ENCODE measurements at places on chromosomes 11 and 22.

DNA sequence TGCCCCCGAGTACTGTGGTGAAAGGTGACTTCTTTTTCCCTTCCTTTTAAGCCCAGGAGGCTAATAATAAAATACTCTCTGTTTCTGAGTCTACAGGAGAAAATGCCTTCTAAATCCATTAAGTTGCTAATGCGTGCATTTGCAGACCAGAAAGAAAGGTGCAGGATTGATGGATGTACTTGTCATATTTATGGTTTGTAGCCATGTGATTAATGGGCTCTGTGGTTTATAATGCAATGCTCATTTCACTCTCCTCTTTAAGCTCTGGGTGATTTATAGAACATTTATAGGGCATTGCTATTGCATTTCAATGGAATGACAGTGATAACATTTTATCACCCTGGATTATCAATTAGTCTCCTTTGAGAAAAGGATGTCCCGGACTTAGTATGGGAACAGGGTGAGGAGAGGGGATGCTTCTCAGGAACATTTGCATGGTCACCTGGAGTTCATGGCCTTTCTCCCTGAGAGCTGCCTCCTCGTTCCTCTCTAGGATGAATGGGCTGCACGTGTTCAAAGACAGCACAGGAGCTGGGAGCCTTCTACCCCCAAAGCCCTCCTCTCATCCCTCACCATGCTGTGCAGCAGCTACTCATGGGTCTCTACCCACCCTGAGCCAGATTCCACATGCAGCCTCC, 82.8 kb upstream of the HMGXB4 start:
- no peak for DNase-seq

GRCh38 chr22:38238519-38239071, 34.2 kb downstream of the TMEM184B start:
- DNase-seq = no peak

GRCh38 chr11:45850446-45850845, 3.2 kb downstream of the CRY2 start:
- DNase-seq = no peak

- DNase-seq = no peak
Measured at GRCh38 chr11:67429038-67429668, 859 bp downstream of the RPS6KB2 start.

- DNase-seq = peak; percentile 43
Measured at GRCh38 chr22:18156878-18157713, 7.1 kb downstream of the USP18 start.

DNA sequence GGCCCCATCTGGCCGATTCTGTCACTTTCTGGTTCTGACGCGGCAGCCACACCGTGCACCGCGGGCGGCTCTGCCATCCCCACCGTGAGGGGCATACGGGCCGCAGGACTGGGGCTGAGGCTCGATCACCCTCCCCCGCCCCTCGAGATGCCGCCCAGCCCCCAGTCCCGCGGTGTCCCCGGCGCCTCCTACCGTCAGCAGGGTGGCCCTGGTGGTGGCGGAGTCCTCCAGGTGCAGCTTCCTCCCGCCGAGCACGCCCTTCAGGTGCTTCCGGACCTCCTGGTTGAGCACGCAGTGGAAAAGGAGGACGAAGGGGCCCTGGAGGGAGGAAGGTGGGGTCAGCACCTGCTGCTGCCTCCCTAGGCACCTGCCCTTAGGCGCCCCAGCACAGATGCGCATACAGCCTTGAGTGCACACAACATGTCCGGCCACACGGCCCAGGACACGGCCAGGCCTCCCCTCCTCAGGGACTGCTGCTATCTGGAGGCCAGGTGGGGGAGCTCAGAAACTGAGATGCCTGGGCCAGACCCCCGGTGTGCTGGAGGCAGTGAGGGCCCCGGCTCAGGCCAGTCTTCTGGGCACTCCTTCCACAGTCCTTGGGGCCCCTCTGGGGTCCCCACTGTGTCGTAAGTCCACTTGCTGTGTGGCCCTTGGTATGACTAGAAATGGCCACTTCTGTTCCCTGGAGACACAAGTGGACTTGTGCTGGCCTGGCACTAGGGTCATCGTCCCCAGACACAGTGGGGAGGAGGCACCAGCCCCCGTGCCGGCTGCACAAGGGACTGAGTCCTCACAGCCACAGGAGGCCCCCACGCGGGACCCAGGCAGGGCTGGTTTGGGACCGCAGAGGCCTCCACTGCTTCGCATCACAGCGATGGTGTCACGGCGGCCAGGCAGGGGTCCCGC, 31.5 kb downstream of the TRMU start:
- DNase-seq = peak; percentile 74
